ENCODE measurements at places on chromosomes 13 and 19.

DNA sequence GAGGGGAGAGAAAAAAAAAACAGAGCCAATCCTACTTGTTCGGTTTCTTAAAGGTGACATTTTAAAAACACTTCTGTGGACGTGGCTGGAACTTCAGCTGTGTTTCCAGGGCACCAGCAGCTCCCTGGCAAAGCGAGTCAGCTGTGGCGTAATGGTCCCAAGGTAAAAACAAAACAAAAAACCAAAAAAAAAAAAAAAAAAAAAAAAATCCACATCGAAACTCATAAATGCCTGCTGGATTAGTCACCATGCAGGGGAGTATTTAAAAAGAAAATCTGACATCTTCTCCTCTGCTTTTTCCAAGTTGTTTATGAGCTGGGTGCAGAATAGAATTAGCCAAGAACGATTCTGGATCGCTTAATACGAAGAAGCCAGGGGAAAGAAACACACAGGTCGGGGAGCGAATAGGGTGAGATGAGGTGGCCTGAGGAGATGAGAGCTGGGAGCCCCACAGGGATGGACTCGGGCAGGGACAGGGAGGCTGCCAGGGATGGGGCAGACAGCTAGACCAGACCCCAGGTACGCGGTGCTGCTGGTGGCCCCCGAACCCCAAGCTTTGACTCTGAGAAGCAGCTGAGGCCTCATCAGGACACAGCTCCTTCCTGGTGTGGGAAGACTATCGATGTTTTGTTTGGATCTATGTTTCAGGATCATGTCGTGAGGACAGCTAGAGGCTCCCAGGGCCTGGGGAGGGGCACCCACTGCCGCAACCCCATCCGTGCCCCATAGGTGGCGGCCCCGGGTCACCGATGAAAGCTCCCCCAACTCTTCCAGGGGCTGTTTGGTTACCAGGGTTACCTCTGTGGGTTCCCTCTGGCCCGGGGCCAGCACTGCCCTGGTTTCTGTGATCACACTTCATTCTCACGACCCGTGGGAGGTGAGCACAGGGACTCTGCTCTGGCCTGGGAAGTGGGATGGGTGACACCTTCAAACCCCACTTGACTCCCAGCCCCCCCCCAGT lies 3.1 kb upstream of the CTXN1 start:
- DNase-seq, result peak; percentile 76

- DNase-seq, result no peak
These were observed 22.5 kb downstream of the LTBP4 start for GRCh38 chr19:40623403-40624251.

- no peak for DNase-seq
These were observed 11.9 kb downstream of the MEIS3 start for GRCh38 chr19:47407417-47407774.

GRCh38 chr19:45195764-45196163 lies 17.2 kb downstream of the BLOC1S3 start:
- DNase-seq, result no peak

GRCh38 chr19:33724721-33725060 lies 72.0 kb upstream of the KCTD15 start:
- no peak for DNase-seq

GRCh38 chr19:57465680-57466381 lies 8.9 kb upstream of the VN1R1 start:
- DNase-seq, result no peak

DNA sequence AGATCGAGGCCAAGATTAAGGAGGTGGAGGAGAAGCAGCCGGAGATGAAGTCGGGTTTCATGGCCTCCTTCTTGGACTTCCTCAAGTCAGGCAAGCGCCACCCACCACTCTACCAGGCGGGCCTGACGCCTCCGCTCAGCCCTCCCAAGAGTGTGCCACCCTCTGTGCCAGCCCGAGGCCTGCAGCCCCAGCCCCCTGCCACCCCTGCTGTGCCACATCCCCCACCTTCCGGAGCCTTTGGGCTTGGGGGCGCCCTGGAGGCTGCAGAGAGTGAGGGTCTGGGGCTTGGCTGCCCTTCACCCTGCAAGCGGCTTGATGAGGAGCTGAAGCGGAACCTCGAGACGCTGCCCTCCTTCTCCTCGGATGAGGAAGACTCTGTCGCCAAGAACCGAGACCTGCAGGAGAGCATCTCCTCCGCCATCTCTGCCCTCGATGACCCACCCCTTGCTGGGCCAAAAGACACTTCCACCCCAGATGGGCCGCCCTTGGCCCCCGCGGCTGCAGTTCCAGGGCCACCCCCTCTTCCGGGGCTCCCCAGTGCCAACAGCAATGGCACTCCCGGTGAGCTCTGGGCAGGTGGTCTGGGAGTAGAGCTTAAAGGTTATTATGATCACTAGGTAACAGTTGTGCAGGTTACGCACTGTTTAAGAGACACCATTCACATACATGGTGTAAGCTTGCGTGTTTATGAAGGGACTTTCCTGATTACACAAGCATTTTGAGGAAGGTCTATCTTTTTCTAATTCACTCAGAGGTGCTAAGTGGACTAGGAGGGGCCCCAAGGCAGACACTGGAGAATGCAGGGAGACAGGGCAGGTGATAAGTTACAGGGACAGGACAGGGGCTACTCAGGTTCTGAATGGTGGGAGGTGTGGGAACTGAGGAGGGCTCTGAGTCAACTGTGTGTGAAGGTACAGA lies 8.7 kb downstream of the PRR12 start:
- no peak for DNase-seq

DNA sequence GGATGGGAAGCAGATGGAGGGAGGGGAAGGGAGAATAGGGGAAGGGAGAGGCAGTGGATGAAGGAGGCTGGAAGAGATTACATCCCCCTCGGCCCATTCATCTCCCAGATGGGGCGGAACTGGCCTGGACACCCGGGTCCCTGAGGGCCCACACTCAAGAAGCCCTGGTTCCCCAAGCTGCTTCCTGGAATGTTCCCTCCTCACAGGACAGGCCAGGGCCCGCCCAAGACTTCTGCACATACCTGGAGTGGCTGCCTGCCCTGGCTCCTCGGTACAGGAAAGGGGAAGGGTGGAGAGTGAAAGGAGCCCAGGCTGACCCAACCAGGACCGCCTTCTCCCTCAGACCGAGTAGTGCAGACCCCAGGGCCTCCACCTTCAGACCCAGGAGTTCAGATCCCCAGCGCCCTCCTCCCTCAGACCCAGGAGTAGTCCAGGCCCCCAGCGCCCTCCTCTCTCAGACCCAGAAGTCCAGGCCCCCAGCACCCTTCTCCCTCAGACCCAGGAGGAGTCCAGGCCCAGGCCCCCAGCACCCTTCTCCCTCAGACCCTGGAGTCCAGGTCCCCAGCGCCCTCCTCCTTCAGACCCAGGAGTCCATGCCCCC lies 489 bp downstream of the NTF4 start:
- no peak for DNase-seq

DNA sequence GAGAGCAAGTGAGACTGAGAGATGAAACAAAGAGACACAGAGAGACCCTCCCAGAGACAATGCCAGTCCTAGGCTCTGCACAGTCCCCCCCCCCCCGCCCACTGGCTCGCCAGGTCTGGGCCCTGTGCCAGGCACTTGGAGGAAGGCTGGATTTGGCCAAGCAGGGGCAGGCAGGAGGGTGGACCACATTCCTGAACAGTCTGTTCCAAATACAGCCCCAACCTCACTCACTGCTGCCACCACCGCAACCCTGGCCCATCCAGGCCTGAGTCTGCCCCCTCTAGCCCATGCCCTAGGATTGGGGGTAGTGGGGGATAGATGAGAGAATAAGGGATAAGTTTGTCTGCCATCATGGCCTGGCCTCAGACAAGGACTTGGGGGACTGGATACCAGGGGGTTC lies 19.0 kb downstream of the CYP2F1 start:
- DNase-seq, result no peak

DNA sequence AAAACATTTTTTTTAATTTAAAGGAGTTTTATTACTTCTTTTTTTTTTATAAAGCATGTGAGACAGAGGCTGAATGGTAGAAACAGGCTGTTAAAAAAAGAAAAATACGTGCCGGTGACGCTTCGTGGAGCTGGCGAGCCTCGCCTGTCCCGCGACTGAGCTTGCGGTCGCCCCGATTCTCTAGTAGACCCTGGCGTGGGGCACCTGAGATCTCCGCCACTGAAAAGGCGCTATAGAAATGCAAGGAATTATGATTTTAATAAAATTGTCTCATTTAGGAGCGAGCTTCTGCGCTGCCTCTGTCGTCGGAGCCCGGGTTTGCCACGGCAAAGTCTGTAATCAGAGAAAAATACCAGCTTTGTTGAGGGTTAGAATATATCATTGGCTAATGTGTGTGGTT lies 18.4 kb downstream of the NFIX start:
- DNase-seq, result no peak

DNA sequence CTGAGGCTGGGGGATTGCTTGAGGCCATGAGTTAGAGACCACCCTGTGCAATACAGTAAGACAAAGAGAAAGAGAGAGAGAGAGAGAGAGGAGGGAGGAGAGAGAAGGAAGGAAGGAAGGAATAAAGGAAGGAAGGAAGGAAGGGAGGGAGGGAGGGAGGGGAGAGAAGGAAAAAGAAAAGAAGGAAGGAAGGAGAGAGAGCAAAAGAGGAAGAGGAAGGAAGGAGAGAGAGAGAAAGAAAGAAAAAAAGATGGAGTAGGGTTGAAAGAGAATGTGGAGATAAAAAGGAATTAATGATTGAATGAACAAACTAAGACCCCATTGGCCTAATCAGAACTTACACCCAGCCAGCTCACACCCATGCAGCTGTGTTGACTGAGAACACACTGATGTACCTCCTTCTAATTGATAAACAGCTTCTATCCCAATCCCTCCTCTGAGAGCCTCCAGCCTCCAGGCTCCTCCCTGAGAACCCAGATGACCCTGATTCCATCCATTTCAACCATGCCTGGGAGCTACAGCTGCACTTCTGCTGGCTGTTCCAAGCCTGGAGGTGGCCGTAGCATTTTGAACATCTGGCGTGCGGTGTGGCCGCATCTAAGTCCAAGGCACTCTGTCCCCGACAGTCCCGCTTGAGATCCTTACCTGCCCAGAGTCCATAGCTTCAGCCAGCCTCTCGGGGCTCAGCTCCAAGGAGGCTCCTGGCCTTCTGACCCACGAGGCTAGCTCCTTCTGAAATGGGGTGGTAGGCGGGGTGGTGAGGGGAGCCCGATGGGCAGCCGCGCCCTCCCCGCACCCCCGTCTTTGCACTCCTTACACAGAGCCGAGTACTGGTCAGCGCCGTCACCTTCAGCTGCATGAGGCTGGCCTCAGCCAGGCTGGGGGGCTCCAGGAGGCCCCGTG lies 1.1 kb downstream of the PRODH2 start:
- DNase-seq, result no peak

GRCh38 chr19:40193587-40193849 lies 2.3 kb downstream of the MAP3K10 start:
- no peak for DNase-seq

DNA sequence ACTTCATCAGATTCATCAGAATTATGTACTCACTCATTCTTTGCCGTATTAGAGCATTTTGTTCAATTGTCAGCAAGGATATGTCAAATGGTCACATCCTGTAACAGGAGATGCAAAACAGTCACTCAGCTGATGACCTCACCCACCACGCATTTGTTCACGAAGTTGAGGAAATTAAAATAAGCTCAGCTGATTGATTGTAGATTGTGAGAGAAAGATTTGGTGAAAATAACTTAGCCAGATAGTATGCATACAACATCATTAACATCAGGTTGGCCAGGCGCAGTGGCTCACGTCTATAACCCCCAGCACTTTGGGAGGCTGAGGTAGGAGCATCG lies 22.6 kb upstream of the CDC16 start:
- DNase-seq, result no peak

GRCh38 chr13:20398459-20398858 lies 127.2 kb downstream of the CRYL1 start:
- no peak for DNase-seq

- DNase-seq, result no peak
These were observed 79.1 kb upstream of the GPR12 start for GRCh38 chr13:26839682-26840081.

DNA sequence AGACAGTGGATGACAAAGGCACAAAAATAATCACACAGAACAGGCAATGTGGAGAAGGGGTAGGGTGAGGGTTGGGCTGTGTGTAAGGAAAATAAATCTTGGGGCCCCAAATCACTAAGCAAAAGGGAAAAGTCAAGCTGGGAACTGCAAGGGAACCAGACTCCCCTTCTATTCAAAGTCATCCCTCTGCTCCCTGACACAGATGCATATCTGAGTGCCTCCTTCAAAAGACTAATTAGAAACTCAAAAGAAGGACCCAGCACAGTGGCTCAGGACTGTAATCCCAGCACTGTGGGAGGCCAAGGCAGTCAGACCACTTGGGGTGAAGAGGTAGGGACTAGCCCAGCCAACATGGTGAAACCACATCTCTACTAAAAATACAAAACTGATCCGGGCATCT lies 18.3 kb downstream of the ZNF611 start:
- DNase-seq, result no peak

GRCh38 chr19:18731562-18732008 lies 48.1 kb downstream of the CRTC1 start:
- no peak for DNase-seq

GRCh38 chr13:111898956-111899713 lies 167.8 kb upstream of the SOX1 start:
- no peak for DNase-seq

- no peak for DNase-seq
These were observed 95.6 kb downstream of the ATP11A start for GRCh38 chr13:112785483-112785856.

DNA sequence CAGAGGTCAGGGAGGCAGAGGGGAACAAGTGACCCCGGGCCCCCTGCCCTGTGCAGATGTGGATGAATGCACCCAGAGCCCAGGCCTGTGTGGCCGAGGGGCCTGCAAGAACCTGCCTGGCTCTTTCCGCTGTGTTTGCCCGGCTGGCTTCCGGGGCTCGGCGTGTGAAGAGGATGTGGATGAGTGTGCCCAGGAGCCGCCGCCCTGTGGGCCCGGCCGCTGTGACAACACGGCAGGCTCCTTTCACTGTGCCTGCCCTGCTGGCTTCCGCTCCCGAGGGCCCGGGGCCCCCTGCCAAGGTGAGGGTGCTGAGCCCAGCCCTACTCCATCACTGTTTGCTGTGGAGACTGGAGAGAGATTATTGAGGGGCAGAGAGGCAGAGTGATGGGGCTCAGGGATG lies 9.9 kb downstream of the LTBP4 start:
- no peak for DNase-seq

DNA sequence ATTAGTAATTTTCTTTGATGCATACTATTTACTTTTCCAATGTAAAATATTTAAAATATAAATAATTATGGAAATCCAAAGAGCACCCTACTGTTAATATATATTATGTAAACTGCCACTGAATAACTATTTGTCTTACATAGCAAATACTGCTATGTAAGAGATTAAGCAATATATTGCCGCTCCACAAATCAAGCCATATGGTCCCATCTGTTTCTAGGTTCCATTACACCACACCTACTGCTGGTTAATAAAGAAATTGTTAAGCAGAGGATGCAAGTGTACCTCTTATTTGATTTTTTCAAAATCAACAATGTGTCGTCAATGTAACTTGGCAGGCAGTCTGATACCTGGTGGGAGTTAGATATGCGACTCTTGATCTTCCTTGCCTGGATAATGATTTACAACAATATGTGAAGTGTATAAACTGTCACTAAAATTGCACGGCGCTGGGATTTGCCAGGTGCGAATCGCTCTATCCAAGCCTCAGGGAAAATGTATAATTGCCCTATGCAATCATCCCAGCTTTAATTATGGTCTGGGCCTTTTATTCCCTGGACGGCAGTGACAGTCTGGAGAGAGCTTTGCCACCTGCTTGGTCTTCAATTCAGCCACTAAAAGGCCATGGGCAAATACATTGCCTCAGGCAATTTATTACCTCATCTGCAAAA lies 16.0 kb downstream of the SMAD9 start:
- no peak for DNase-seq

Measured in stimulated activated naive CD8-positive, alpha-beta T cell treated with anti-CD3 and anti-CD28 coated beads, Interleukin-15, Interleukin-2, amounts not matched to agents 100 U/mL and 50 U/mL, for 24 hours (primary cell).